Ureter (tissue), 1 donor: ENCODE measurements at places on chromosomes 2 and 18. TPM values are rescaled to one million over a fixed set of nuclear protein-coding genes. Genes with fewer than 3 reads are reported as not detected.

SLC16A14 gene
- total RNA-seq, result 9.2 TPM

GRCh38 chr2:20366672-20367116 is 16.1 kb upstream of the PUM2 start:
- no peak for DNase-seq

DNA sequence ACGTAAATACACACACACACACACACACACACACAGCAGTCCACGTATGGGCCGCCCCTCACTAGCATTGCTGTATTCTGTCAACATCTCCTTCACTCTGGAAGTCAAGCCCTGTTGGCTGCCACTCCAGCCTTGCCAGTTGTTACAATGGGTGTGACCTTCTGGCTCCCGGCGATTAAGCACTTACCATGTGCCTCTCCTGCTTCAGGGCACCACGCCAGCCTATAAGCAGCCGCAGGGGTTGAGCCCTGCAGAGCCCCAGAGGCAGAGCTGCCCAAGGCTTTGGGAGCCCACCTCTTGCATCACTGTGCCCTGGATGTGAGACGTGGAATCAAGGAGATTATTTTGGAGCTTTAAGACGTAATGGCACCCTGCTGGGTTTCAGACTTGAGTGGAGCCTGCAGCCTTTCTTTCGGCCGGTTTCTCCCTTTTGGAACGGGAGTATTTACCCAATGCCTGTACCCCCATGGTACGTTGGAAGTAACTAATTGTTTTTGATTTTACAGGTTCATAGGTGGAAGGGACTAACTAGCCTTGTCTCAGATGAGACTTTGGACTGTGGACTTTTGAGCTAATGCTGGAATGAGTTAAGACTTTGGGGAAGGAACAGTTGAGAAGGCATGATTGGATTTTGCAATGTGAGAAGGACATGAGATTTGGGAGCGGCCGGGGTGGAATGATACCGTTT is 54.5 kb upstream of the ROCK2 start:
- no peak for DNase-seq

DNA sequence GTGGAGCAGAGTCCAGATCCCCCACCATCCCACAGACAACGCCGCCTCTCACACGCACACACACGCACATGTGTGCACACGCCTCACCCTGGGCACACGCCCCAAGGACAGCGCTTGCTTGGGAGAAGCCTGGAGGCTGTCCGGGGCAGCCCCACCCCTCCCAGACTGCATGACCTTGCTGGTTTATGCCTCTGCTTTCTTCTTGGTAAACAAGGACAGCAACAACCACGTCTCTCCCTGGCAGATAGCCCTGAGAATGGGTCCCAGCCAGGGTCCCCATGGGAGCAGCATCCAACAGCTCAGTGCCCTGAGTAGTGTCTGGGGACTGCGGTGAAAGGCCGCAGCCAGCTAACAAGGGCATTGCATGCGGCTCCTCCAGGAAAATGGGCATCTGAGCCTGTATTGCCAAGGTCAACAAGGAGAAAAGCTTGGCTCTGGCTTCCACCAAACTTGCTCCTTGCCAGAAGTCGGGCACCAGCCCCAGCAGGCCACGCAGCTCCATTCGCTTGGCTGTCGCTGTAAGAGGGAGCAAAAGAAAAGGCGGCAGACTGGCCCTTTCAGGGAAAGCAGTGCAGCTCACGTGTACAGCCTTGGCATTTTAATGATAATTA is 234.6 kb downstream of the EIPR1 start:
- DNase-seq, result no peak

- no peak for DNase-seq
These were observed 184.7 kb downstream of the EIPR1 start for GRCh38 chr2:3192920-3193319.

B3GNT2 gene
- 16.9 TPM for total RNA-seq

TEKT4 gene
- total RNA-seq, result not detected

HES6 gene
- 3.4 TPM for total RNA-seq

- DNase-seq, result no peak
These were observed 24.9 kb upstream of the RPIA start for GRCh38 chr2:88666576-88666975.

TUBA3E gene
- total RNA-seq, result not detected

- DNase-seq, result no peak
These were observed 194.0 kb downstream of the LRATD1 start for GRCh38 chr2:14826518-14826917.

- no peak for DNase-seq
These were observed 638 bp downstream of the RPS7 start for GRCh38 chr2:3575534-3576262.

POU3F3 gene
- not detected for total RNA-seq

MARCHF4 gene
- total RNA-seq, result not detected
